ENCODE measurements at places on chromosomes 7 and 10. TPM values are rescaled to one million over a fixed set of nuclear protein-coding genes. Genes with fewer than 3 reads are reported as not detected.

DNA sequence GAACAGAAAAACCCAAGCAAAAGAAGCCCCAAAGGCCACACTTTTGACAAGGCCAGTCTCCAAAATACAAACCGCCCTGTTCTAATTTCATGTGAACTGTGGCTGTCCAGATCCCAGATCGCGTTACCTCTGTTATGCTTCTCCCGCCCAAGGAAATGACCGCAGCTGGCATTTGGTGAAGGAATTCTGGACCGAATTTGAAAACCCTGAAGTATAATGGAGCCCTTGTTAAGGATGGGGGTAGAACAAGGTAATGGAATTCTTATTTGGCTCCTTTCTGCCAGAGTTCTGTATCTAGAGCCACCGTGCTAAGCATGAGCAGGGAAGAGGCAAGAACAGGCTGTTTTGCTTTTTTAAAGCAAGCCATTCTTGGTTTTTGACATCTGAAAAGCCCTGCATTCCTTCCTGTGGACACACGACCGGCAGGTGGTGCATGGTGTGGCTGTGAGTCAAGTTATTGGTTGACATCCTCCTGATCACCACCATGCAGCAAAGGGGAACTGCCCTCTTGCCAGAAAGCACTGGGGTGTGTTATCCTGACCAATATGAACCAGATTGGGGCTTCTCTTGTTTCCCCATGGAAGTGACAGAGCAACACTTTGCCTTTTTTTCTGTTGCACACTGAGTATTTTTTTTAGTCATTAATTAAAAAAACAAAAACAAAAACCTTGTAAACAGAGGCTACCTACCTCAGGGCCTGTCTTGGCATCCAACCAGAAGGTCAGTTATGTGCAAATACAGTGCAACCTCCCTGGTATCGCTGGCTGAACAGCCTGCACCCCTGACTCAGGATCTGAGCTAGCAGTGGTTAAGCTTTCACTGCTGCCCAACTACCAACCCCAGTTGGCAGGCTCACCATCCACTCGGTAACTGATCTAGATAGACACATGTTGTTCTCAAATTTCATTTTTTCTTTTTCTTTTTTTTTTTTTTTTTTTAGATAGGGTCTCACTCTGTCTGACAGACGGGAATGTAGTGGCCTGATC lies 14.2 kb downstream of the UCMA start:
- peaks cover 8% of the 10 kb centered on the region for H3K36me3 ChIP-seq
- H3K4me3 ChIP-seq: no peak overlapping the region
- no peak overlapping the region for H3K27ac ChIP-seq
- DNase-seq: no peak
- no peaks in the 10 kb centered on the region for H3K27me3 ChIP-seq

CLRN3 gene
- not detected for total RNA-seq

DNA sequence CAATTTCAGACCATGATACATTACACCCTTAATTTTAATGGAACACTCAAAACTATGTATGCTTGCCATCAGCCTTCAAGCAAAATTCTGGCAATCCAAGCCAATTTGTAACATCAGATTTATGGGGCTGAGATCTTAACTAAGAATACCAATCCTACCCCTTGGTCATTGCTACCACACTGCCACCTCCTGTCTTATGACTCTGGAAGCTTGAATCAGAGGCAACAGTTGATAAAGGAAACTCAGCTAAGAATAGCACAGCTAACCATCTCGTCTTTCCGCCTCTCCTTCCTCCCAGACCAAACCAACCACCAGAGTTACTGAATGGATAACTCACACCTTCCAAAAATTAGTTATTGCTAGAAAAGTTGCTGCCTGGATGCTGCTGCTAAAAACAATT lies 7.4 kb downstream of the IGF2BP3 start:
- DNase-seq: peak; percentile 4
- peaks cover 7% of the 10 kb centered on the region for H3K4me1 ChIP-seq
- H3K36me3 ChIP-seq: no peaks in the 10 kb centered on the region
- H3K27me3 ChIP-seq: peaks cover 81% of the 10 kb centered on the region
- no peak overlapping the region for H3K4me3 ChIP-seq
- H3K27ac ChIP-seq: no peak overlapping the region

FAM221A gene
- 4.7 TPM for total RNA-seq

- no peaks in the 10 kb centered on the region for H3K4me1 ChIP-seq
- no peak for DNase-seq
- no peaks in the 10 kb centered on the region for H3K36me3 ChIP-seq
Observed at GRCh38 chr7:15972862-15973275, 286.4 kb upstream of the MEOX2 start.

GRCh38 chr10:90399782-90400181 lies 458.1 kb downstream of the HTR7 start:
- no peaks in the 10 kb centered on the region for H3K4me1 ChIP-seq
- no peaks in the 10 kb centered on the region for H3K27me3 ChIP-seq
- no peak overlapping the region for H3K4me3 ChIP-seq
- DNase-seq: no peak
- H3K36me3 ChIP-seq: no peaks in the 10 kb centered on the region
- no peak overlapping the region for H3K27ac ChIP-seq

SCIN gene
- 0.20 TPM for total RNA-seq

DNA sequence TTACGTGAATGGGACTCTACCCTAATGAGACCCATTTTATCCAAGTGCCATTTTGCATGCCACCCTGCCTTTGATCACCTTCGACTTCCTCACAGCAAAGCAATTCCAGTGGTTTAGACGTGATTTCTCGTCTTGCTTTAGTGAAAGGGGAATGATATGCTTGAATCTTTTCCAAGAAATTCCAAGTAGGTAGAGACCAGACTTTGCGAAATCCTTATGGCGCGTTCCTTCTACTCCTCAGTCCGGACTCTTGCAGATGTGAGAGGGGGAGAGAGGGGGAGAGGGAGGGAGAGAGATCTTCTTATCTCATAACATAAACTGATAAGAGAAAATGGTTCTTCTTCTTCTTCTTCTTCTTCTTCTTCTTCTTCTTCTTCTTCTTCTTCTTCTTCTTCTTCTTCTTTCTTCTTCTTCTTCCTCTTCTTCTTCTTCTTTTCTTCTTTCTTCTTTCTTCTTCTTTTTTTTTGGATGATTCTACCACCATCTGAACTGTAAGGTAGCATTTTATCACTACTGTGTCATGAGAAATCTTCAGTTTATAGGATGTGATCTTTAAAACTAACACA lies 883 bp downstream of the SPAG6 start:
- no peak overlapping the region for H3K4me3 ChIP-seq
- no peak overlapping the region for H3K27ac ChIP-seq
- DNase-seq: no peak
- H3K4me1 ChIP-seq: peaks cover 11% of the 10 kb centered on the region
- H3K27me3 ChIP-seq: peaks cover 76% of the 10 kb centered on the region

GRCh38 chr7:50095634-50096033 lies 2.6 kb upstream of the ZPBP start:
- no peaks in the 10 kb centered on the region for H3K27me3 ChIP-seq
- H3K4me3 ChIP-seq: no peak overlapping the region
- no peak for DNase-seq
- H3K36me3 ChIP-seq: no peaks in the 10 kb centered on the region
- peaks cover 8% of the 10 kb centered on the region for H3K4me1 ChIP-seq
- H3K27ac ChIP-seq: no peak overlapping the region

- H3K4me3 ChIP-seq: no peak overlapping the region
- DNase-seq: no peak
Observed at GRCh38 chr10:45058992-45059561, 58.4 kb downstream of the ZNF22 start.

ADAMTS14 gene
- 0.06 TPM for total RNA-seq

- no peak overlapping the region for H3K27ac ChIP-seq
- no peak overlapping the region for H3K4me3 ChIP-seq
- no peaks in the 10 kb centered on the region for H3K36me3 ChIP-seq
- H3K4me1 ChIP-seq: no peaks in the 10 kb centered on the region
Observed at GRCh38 chr10:127044186-127044585, 139.0 kb downstream of the DOCK1 start.

SHH gene
- total RNA-seq: not detected

- no peak overlapping the region for H3K27ac ChIP-seq
- no peak overlapping the region for H3K4me3 ChIP-seq
- no peaks in the 10 kb centered on the region for H3K36me3 ChIP-seq
- peaks cover 3% of the 10 kb centered on the region for H3K27me3 ChIP-seq
Observed at GRCh38 chr10:95840681-95841080, 67.1 kb upstream of the CC2D2B start.
